T-helper 17 cell (primary cell): ENCODE measurements at places on chromosomes 7 and 10.

DNA sequence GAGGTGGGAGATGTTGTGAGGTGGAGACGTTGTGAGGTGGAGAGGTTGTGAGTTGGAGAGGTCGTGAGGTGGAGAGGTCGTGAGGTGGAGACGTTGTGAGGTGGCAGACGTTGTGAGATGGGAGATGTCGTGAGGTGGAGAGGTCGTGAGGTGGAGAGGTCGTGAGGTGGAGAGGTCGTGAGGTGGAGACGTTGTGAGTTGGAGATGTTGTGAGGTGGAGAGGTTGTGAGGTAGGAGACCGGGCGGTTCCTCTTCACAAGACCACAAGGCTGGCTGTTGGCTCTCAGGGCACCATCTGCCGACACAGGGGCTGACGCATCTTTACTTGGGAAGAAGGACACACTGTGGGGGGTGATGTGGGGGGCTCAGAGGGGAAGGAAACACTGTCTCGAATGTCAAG lies 34.7 kb upstream of the SHH start:
- DNase-seq: no peak

DNA sequence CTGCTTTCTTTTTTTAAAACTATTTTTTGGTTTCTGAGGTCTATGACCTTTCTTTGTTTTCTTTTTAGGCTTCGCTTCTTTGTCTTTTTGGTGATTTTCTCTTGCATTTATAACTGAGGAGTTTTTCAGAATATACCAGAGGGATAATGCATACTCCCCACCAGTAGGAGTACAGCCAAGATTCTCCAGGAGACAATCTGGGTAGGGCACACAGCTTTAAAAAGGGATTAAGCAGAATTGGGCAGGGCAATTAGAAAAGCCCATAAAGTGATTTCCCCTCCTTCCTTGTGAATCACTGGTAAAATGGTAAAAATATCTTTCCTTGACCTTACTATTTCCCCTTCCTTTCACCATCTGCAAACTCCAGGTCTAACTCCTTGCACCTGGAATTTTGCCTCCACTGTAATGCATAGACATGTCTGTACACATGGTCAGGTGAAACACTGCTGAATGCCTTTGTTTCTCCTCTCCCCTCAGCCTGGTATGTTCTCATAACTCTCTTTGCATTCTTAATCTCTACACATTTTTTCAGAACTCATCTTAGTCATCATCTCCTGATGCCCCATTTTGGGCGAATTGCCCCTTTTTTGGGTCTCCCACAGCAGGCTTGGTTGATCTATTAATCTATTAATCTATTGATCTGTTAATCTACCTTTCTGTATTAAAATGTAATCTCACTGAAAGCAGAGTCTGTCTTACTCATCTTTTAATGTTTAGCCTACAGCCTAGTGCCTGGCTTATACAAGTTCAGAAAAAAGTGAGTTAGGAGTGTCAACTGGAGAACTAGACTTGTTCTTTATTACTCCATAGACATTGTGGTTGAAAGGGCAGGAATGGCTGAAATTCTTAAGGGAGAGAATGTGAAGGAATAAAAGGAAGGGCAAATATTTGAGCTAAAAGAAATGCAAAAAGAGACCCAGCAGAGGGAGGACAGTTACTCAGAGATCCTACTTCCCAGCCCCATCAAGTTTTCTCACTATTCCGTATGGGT lies 64.6 kb downstream of the MDFIC start:
- no peak for DNase-seq

DNA sequence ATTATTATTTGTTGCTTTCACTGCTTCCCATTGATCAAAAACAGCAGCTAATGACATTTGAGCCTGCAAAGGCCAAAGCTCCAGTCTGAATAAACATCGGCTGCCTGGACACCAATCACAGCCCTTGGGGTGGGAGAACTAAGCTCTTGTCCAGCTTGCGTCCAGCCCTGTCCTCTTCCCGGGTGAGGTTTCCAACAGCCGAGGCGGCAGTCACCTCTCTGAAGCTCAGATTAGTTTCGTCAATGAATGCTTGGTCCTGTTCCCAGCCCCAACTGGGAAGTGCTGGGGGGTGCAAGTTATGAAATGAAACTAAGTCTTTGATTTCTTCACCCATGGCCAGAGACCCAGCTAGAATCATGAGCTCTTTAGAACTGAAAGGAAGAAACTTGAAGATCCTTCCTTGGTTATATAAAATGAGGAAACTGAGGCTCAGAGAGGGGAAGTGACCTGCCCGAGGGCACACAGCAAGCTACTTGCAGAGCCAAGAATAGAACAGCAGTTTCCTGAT lies 114.0 kb upstream of the TCF7L2 start:
- DNase-seq: no peak

DNA sequence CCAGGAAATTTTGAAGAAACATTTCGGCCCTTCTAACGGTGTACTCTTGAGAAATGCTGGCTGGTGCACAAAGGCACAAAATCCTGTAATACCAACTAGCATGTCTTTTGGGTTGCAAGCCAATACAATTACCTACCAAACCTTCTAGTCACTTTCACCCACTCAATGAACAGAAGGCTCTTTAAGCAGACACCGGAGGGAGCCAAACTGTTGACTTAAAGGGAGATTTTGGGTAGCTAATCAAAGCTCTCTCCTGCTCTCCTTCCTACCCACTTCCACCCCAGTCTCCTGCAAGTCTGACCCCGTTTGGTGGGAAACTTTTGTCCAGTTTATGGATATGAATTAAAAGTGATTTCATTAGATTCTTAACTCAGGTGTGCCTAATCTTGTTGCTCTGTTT lies 24.0 kb downstream of the GRM3 start:
- DNase-seq: no peak

DNA sequence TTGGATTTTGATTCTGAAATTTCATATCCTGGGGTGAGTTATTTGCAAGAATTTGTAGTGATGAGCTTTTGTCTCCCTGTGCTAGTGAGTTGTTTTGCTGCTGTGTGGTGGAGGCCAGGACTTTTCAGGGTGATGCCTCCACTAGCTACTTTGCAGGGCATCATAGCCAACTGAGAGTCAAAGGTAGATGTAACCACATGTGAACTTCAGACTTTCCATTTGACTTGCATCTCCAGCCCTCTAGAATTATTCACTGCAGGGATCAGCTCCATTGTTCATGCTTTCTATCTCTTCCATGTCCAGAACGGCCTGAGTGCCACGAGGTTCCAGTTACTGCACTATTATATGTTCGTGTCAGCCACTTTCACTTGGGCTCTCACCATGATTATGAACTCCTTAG lies 534.3 kb downstream of the GRM8 start:
- DNase-seq: no peak

DNA sequence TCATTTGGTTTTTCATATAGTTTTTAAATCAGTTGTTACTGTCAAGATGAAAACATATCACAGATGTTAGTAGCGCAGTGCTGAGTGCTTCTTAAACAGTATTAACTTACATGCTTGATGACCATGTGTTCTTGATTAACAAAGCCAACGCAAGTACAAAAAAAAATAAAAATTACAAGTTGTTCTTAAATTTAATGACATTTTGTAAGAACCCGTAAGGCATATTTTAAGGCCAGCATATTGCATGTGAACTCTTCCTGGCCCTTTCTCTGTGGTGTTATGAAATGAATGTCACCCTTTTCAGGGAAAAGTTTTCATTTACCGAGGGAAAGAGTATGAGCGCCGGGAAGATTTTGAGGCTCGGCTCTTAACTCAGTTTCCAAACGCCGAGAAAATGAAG lies 140.4 kb upstream of the NPS start:
- DNase-seq: no peak

- no peak for DNase-seq
Observed at GRCh38 chr7:98232799-98233198, 19.2 kb downstream of the TECPR1 start.

DNA sequence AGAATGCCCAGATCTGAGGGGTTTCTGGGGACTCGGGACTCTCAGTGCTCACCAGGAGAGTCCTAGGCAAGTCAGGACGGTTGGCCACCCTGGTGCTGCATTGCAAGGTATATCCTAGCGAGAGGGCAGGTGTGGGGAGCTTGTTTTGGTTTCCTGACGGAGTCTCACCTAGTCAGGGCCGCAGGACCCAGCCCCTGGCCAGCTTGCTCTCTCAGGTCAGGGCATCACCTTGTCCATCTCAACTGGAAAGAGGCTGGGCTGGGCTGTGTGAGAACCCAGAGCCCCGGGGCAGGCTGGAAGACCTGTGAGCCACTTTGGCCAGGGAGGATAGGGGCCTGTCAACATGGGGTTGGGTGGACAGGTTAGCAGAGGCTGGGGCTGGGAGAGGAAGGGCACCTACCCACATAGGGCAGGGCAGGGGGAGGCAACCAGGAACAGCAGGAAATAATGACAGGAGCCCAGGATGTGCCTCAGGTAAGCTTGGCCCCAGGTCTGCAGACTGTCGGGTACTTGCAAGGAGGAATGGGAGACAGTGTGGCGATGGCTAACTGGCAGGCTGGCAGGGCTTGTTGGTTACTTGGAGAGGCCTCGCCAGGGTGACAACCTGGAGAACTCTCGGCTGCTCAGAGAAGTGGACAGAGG lies 31.5 kb downstream of the DNAJB12 start:
- DNase-seq: no peak

DNA sequence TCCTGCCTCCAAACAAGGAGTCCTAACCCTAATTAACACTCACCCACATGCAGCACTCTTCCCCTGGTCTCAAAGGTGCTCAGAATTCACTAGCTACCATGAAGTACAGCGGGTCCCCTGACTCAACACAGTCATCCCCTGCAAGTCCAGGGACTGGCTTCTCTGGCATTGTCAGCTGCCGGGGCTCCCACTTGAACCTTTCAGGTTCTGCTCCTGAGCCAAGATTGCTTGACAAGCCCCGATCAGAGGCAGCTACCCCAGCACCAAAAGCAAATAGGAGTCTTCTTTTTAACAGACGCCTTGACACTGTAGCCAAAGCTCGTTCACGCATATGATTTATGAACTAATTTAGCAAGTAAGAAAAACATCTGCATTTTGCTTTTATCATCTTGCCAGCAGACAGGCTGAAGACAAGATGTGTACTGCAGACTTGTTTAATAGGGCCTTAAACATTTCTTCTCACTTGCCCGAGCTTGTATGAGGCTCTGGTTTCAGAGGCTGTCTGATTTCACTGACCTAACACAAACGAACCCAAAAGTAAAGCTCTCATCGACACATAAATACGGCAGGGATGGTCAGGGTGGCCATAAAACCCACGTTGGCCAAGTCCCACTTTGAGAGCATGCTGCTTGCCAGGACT lies 67.6 kb upstream of the ADAM12 start:
- no peak for DNase-seq

- DNase-seq: no peak
Observed at GRCh38 chr7:121442845-121443244, 46.7 kb upstream of the FAM3C start.

DNA sequence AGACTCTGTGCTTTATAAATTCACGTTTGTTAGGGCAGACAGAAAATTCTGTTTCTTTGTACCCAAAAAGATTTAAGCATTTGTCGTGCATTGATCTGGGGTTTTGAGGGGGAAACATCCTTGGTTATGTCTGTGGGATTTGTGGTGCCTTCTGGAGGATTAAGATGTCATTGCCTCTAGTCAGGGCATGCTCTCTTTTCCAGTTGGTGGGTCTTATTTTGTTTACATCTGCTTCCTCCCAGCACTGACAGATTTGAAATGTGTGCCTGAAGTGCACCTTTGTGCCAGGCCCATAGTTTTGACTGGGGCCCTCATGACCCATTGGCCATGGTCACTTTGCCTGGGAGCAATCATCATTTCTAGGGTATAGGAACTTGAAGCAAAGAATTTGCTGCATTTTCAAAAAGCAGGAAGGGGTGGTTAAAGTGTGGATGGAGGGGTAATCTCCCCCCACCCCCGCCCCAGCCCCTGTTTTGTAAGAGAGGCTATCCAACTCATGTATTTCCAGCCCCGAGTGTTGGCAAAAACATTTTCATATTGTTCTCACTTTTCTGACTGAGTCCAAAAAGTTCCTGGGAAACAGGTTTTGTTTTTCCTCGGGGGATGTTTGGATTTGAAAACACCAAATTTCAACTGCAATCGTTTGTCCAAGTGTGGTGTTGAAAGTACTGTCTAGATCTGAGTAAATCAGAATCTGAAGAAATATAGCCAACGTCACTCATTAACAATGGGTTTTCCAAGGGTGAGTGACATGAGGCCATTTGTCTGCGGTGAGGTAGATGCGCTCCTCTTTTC lies 388.2 kb upstream of the GALNT17 start:
- DNase-seq: no peak

- no peak for DNase-seq
Observed at GRCh38 chr7:92606985-92607384, 16.8 kb upstream of the FAM133B start.

- no peak for DNase-seq
Observed at GRCh38 chr7:66640802-66641525, 12.3 kb downstream of the KCTD7 start.

DNA sequence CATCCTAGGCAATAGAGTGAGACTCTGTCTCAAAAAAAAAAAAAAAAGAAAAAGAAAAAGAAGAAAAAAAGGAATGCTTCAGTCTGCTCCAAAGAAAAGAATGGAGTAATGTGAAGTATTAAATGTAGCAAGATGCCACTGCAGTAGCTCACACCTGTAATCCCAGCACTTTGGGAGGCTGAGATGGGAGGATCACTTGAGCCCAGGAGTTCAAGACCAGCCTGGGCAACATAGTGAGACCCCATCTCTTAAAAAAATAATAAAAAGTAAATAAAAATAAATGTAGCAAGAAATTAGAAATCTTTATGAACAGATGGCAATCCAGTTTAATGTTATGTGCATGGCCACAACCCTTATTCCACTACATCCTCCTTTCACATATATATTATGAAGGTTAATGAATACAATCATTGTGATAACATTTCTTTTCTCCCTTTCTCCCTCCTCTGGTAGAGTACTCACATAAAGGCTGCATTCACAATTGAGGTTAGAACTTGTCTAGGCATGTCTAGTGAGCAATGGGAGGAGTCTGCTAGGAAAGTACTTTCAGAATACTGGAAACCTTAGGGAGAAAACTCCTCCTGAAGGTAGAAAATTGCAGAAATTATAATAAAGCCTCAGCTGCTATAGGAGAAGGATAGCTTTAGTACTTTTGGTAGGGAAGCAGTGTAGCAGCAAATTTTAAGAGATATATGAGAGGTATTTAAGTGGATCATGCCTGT lies 20.4 kb downstream of the KLLN start:
- DNase-seq: no peak

DNA sequence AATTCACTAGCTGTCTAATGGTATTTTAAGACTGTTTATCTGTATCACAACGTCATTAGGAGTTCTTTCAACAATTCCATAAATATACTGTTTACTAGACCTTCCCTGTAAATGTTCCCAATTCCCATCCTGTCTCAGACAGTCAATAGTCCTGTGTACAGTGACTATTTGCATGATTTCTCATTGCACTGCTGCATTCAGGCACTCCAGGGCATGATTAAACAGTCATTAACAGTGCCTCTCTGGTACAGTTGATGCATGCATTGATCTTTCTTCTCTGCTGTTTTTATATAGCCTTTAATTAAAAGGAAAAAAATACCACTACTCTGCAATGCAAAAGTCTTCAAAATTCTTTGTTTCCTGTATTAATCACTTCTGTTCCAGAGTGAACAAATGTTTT lies 51.5 kb upstream of the MTURN start:
- no peak for DNase-seq
